ENCODE measurements at places on chromosomes 11 and 22. TPM values are rescaled to one million over a fixed set of nuclear protein-coding genes. Genes with fewer than 3 reads are reported as not detected.
A peak's percentile ranks its signal among the peaks of the same experiment; 100 is the strongest.

DNA sequence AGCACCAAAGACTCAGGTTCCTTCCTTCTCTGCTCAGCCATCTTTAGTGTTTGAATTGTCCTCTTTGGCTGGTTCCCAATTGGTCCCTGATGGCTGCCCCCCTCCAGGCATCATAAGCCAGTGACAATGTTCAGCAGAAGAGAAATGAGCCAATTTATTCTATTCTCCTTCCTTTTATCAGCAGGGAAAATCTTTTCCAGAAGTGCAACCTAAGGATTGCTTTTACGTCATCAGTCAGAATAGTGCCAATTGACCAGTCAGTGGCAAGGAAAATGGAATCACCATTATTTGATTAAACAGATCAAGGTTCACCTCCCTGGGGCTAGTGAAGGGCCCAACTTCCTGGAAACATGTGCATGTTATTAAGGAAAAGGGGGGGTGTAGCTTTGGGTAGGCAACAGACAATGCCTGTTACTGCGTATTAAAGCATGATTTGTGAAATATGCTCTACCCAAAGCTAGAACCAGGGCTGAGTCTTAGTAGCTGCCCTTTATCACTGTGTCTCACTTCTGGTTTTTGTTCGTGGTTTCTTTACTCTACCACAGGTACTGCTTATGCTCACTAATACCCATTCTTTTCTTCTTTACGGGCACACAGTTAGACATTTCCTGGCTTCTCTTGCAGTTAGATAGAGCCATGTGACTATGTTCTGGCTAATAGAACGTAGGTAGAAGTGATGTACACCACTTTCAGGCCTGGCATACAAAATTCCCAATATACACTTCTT, 12.6 kb upstream of the DBX1 start:
- no peak for DNase-seq

DNA sequence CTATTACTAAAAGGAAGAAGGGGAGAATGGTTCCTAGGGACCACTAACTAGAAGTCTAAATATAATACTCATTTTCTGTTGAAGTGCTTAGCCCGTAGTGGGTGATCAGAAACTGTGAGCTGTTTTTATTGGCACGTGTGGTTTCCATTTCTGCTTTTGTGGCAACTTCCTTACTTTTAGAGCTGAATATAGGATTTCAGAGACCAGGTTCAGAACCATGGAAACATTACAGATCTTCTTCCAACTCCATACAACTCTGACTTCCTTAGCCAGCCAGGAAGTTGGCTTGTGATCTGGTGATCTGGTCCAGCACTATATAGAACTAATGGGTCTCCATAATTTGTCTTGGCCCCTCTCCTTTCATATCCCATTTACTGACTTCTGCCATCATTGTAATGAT, 2.6 kb upstream of the ME3 start:
- DNase-seq, result no peak

GRCh38 chr11:18491924-18492323, 34.8 kb downstream of the TSG101 start:
- DNase-seq, result no peak

DNA sequence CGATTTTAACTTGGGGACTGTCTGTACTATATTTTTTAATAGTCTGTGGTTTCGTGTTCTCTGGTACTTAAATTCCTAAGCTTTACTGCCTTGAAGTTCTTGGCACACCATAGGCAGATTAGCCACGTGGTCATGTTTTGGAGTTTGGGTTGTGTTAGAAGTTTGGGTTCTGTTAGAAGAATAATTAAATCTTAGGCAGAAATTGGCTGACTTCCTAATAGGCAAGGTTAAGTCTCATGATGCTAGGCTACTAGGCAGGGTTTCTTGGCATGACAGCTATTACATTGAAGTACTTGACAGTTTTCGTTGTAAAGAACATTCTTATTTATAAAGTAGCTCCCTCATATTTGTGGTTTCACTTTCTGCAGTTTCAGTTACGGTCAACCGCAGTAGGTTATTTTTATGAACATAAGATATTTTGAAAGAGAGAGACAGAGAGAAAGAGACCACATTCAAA, 30.0 kb upstream of the MMP7 start:
- no peak for DNase-seq

- DNase-seq, result no peak
These were observed 35.8 kb downstream of the TOM1 start for GRCh38 chr22:35335468-35335867.

Gene LRRC75B
- 18.1 TPM for total RNA-seq

- no peak for DNase-seq
These were observed 12.7 kb upstream of the IL2RB start for GRCh38 chr22:37162221-37163095.

Gene SLC22A25
- not detected for total RNA-seq

Gene SPON1
- total RNA-seq, result 3.2 TPM

- DNase-seq, result no peak
These were observed 33.2 kb downstream of the PIWIL3 start for GRCh38 chr22:24741357-24741756.

Gene VSIG10L2
- total RNA-seq, result not detected

Gene LDHAL6A
- not detected for total RNA-seq

GRCh38 chr22:19620742-19621371, 93.4 kb upstream of the SEPTIN5 start:
- no peak for DNase-seq

GRCh38 chr11:66477263-66478201, 2.7 kb upstream of the DPP3 start:
- no peak for DNase-seq

Gene DPP3
- 108 TPM for total RNA-seq

- DNase-seq, result peak; percentile 49
These were observed 383.7 kb downstream of the TMEM135 start for GRCh38 chr11:87421422-87421821.

Gene OR9G1
- total RNA-seq, result not detected

GRCh38 chr11:96232132-96232531, 110.9 kb downstream of the MAML2 start:
- no peak for DNase-seq

GRCh38 chr22:24188705-24189248, 7.5 kb downstream of the SUSD2 start:
- no peak for DNase-seq

Data from kidney epithelial cell (primary cell).